ENCODE measurements at places on chromosomes 12 and 14. TPM values are rescaled to one million over a fixed set of nuclear protein-coding genes. Genes with fewer than 3 reads are reported as not detected.

Gene ZNF384
- total RNA-seq, result 49.3 TPM

Gene PLXNC1
- total RNA-seq, result 35.2 TPM

GRCh38 chr12:52207106-52207505 is 15.3 kb upstream of the KRT80 start:
- no peak for DNase-seq

GRCh38 chr12:68148261-68148951 is 11.1 kb downstream of the IFNG start:
- no peak for DNase-seq

DNA sequence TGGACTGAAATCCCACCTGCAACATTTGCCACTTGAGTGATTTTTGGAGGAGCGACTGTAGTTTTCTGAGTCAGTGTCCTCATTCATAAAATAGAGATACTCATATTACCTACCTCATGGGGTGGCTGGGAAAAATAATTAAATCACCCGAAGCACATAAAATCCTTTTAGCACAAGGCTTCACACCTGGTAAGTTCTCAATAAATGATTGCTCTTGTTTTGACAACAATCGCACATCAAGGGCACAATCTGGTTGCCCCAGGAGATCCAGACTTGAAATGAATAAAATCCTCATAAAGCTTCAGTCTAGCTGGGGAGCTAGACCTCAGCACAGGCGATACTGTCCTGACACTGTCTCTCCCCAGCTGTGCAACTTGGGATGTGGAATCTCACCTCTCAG is 76.0 kb upstream of the CCDC60 start:
- no peak for DNase-seq
